ENCODE measurements at places on chromosomes 5 and 9.

DNA sequence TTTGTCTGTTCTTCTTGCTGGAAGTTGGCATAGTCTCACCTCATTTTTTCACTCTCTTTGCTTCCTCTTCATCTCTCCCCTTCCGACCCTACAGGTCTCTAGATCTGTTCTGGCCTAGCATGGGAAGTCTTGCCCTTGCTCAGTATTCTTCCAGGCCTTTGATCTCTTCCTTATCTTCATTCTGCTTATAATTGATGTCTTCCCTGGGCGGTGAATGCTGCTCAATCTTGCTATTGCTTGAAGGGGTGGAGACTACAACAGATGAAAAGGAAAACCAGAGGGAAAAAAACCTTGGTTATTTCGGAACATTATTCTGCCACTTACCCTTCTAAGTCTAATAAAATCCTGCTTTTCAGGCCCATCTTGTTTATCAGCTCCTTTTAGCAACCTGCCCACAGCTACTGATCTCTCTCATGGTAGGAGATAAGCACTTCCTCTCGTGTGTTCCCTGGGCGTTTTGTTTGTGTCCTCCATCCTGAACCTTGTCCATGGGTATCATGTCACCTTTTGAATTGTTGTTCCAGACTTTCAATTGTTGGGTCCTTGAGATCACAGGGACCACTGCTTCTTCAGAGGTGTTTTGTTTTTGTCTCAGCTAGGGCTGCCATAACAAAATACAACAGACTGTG lies 375.6 kb downstream of the ADGRV1 start:
- DNase-seq: no peak

- DNase-seq: no peak
These were observed 51.0 kb downstream of the STK10 start for GRCh38 chr5:172137046-172137445.

GRCh38 chr9:78021697-78022096 lies 9.9 kb downstream of the GNAQ start:
- DNase-seq: no peak

- DNase-seq: no peak
These were observed 102.1 kb downstream of the TMEM174 start for GRCh38 chr5:73274881-73275663.

DNA sequence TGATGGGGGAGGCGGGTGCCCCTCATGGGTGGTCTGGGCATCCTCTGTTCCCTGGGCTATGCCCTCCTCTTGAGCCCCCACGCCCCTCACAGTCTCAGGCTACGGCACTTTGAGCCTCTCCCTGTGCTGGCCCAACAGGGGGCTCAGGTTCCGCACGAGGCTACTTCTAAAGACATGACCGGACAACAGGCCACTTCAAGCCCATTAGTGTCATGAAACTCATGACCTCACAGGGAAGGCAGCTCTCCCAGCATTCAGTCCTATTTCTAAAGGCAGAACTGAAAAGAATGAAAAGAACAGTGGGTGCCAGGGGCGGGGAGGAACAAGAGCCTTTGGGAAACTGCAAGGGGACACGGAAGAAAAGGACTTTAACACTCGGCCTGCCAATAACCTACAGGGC lies 45.0 kb downstream of the COL23A1 start:
- no peak for DNase-seq

DNA sequence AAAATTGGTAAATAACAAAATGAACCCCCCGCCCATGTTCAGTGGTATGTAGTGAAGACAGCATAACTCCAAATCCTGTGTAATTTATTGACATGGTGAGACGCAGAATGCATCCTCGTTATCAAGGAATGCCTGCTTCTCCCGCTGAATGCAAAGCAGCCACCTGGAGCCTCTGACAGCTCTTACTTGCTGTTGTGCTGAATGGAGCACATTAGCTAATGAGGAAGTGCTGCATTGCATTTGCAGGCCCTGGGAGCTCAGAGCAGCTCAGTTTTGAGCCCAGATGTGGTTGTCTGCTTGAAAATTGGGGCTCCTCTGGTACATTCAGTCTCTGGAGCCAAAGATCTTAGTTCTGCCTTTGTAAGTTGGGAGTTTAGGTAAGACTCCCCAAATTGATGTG lies 28.9 kb downstream of the PLAC8L1 start:
- DNase-seq: no peak

GRCh38 chr5:114335391-114335790 lies 26.5 kb upstream of the KCNN2 start:
- DNase-seq: no peak

- DNase-seq: no peak
These were observed 64.7 kb upstream of the CHD1 start for GRCh38 chr5:98993512-98993911.

DNA sequence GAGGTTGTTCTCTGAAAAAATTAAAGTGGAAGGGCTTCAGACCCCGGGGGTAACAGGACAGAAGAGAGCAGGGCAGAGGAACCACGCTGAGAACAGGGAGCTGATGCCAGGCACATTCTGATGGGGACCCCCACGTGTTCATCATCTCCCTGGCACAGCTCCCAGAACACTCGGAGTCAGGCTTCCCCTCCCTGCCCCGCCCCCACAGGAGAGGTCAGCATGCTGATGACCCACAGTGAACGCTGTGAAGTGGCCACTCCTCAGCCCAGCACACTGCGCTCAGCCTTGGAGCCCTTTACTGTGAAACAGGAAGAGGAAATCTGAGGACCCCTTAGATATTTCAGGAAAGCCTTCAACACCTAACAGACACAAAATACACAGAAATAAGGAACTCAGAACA lies 16.4 kb downstream of the RETREG1 start:
- DNase-seq: no peak

GRCh38 chr5:131324303-131324702 lies 60.5 kb downstream of the CDC42SE2 start:
- DNase-seq: no peak

GRCh38 chr5:157469687-157470086 lies 9.7 kb downstream of the NIPAL4 start:
- no peak for DNase-seq

DNA sequence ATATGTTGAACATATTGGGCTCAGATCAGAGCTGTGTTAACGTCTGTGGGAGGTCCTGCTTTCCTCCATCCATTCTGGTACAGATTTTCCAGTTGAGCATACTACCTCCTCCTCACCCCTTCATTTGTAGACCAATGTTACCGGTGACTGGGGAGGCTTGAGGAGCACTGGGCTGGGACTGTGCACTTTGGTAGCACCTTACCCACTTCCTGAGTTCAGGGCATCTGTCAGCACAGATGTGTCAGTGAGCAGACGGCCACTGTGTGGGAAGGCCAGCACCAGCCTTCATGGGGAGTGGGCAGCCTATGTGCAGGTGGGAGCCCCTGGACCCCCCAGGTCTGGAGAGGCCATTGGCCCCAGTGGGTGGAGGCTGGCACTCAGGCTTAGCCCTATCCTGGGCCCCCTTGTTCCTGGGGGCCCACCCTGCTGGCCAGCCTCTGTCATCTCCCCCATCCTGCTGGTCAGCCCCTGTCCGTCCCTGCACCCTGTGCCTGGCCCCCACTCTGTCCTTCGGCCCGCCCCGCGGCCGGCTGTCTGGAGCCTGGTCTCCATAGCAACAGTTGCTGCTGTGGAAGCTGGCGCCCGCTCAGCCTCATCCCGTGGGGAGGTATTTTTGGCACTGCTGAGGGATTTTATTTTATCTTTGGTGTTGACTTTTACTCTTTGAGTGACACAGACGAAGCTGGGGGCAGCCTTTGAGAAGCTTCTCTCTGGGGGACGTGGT lies 21.3 kb downstream of the WNK2 start:
- DNase-seq: no peak

GRCh38 chr9:73515216-73515615 lies 363.6 kb downstream of the ANXA1 start:
- no peak for DNase-seq
